ENCODE measurements at places on chromosomes 11 and 22. TPM values are rescaled to one million over a fixed set of nuclear protein-coding genes. Genes with fewer than 3 reads are reported as not detected.

GRCh38 chr22:49218142-49218541, 609.5 kb downstream of the BRD1 start:
- DNase-seq = no peak

DNA sequence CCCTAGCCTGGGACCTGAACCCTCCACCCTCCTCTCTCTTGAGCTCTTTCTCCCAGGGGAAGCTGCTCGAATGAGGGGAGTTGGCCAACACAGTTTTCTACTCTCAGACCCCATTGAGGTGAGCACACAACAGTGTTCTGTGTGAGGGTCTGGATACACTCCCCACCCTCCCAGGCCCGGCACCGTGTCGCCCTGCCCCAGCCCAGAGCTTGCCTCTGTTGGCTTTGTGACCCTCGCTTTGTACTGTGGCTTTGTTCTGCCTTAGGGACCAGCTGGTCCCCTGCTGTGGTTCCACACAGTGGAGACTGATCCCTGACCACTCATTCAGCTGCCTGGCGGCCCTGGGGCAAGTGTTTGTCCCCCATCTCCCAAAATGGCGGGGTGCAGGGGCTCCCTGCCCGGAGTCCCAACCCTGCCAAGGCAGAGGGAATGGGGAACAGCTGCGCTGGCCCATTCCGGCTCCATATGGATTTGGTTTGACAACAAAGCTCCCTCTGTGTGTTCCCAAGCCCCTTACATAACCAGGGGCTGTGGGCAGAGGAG, 8.3 kb downstream of the ST3GAL4 start:
- DNase-seq = no peak

DNA sequence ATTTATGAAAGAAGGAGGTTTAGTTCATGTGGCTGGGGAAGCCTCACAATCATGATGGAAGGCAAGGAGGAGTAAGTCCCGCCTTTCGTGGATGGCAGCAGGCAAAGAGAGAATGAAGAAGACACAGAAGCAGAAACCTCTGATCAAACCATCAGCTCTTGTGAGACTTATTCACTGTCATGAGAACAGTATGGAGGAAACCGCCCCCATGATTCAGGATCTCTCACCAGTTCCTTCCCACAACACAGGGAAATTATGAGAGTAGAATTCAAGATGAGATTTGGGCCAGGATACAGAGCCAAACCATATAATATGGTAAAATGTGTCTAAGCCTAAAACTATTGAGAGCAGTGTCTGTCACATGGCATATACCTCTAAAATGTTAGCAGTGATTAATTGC, 503.8 kb upstream of the CCDC179 start:
- DNase-seq = no peak

DNA sequence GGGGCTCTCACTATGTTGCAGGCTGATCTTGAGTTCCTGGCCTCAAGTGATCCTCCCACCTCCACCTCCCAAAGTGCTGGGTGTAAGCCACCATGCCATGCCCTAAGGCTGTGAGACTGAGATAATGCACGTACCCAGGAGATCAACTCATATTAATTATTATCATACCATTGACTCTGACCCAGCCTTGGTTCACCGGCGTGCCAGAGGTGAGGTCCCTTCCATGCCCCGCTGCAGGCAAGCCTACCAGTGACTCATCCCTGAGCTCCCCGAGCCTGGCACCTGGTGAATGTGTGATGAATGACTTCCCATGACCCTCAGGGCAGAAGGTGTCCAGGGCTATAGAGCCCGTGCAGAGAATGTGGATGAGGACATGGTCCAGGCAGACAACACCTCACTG, 12.1 kb downstream of the GAL3ST1 start:
- DNase-seq = no peak

- no peak for DNase-seq
Measured at GRCh38 chr11:11583801-11584529, 37.8 kb downstream of the GALNT18 start.

- no peak for DNase-seq
Measured at GRCh38 chr11:80702264-80702663, 1261.4 kb upstream of the TENM4 start.

GRCh38 chr11:16846305-16846704, 107.9 kb downstream of the C11orf58 start:
- no peak for DNase-seq

DNA sequence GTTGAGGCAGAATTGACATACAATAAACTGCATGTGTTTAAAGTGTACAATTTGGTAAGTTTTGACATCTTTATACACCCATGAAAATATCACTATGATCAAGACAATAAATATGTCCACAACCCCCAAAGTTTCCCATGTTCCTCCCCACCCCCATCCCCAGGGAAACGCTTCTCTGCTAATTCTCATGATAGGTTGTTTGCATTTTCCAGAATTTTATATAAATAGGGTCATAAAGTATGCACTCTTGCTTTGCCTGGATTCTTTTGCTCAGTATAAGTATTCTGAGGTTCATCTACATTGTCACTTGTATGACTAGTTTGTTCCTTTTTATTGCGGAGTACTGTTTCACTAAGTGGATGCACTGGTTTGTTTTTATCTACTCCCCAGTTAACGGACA, 35.6 kb downstream of the MYEOV start:
- DNase-seq = no peak

- no peak for DNase-seq
Measured at GRCh38 chr11:34790620-34791019, 125.6 kb downstream of the APIP start.

DNA sequence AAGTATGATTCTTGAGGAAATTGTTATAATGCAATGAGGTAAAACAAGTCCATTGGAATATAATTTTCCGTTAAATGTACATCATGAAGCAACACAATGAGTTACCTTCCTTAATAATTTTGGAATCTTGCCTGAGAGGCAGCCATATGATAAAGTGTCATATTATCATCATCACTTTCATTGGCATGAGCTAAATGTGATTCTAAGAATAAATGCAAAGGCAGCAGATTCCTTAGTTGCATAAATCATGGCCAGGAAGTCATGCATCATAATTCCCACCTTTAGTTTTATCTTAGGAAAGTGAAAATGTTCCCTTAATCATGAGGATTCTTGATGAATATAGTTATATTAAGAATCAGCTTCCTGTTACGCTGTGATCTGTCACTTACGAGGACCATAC, 14.2 kb upstream of the MMP1 start:
- no peak for DNase-seq

- DNase-seq = no peak
Measured at GRCh38 chr11:118313242-118313641, 8.7 kb downstream of the CD3E start.

DNA sequence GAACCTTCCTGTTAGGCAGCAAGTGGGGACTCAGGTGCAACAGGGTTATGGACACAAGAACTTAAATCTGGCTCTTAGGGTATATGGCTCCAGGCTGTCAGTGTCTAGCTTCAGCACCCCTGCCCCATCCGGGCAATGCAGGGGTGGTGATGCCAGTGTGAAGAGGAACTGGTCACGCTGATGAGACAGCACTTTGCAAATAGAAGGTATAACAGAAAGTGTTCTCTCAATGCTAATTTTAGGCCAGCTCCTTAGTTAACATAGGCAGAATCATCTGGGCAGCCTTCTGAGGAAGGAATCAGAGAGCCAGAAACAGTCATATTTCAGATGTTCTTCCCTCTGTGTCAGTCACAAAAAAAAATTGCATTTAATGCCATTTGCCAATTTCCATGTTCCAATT, 41.2 kb downstream of the SYT9 start:
- DNase-seq = no peak

DNA sequence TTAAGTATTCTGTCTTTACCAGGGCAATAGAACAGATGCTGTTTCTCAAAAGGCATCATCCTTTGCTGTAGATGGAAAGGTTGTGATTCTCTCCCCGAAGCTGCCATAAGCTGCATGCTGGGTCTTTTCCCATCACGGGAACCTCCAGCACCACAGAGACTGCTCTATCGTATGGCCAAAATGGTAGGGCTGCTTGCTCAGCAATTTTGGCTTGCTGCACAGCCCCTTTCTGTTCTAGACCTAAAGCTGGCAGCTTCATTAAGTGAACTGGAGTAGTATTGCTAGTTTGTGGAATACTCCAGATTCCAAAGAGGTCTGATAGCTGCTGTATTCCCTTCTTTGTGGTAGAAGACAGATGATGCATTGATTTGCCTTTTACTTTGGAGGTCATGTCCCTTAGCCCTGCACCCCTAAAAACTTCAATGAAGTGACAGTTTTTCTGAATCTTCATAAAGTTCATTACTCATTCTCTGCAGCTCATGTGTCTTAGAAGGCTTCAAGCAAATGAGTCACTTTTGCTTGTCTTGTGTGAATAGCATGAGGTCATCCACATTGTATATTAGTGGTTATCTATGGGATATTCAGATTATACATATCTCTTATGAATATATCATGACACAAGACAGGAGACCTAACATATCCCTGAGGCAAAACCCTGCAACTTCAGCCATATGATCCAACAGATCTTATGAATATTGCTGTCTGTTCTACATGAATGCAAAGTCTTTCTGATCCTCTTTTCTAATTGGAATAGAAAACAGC, 245.3 kb downstream of the FAM76B start:
- no peak for DNase-seq

DNA sequence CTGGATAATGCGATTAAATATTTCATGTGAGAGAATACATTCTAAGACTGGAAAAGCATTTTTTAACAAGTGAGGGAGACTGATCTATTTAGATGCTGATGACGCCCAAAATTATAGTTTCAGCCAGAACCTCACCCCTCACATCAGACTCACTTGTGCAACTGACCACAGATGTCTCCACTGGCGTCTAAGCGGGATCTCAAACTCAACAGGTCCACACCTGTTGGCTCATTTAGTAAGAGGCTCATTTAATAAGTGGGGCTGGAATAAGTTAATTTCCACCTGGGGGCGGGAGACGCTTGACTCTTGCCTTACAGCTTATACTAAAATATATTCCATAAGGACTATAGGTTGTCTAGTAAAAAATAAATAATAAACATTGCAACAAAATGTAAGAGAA, 47.5 kb downstream of the MORC2 start:
- no peak for DNase-seq

- DNase-seq = peak; percentile 92
Measured at GRCh38 chr11:76783896-76784813, 999 bp downstream of the TSKU start.

DNA sequence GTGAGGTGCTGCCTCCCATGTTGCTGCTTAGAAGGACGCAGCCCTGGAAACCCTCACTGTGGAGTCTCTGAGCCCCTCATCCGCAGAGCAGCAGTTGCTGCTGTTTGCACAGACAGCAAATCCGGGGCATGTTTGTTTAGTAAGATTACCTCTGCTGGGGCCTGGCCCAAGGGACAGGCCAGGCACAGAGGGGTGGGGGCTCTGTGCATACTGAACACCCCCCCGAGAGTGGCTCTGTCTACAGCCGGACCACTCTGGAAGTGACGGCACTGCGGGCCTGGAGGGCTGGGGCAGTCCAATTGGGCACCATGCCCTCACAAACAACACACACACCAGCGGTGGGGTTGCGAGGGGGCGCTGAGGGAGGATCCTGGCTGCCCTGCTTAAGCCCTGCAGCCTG, 22.9 kb upstream of the CCDC188 start:
- DNase-seq = no peak

GRCh38 chr22:42635531-42635930, 4.9 kb downstream of the ATP5MGL start:
- no peak for DNase-seq

GRCh38 chr11:121473064-121473777, 20.5 kb upstream of the SORL1-AS1 start:
- no peak for DNase-seq

GRCh38 chr11:70437111-70437784, 38.9 kb downstream of the CTTN start:
- DNase-seq = no peak

DNA sequence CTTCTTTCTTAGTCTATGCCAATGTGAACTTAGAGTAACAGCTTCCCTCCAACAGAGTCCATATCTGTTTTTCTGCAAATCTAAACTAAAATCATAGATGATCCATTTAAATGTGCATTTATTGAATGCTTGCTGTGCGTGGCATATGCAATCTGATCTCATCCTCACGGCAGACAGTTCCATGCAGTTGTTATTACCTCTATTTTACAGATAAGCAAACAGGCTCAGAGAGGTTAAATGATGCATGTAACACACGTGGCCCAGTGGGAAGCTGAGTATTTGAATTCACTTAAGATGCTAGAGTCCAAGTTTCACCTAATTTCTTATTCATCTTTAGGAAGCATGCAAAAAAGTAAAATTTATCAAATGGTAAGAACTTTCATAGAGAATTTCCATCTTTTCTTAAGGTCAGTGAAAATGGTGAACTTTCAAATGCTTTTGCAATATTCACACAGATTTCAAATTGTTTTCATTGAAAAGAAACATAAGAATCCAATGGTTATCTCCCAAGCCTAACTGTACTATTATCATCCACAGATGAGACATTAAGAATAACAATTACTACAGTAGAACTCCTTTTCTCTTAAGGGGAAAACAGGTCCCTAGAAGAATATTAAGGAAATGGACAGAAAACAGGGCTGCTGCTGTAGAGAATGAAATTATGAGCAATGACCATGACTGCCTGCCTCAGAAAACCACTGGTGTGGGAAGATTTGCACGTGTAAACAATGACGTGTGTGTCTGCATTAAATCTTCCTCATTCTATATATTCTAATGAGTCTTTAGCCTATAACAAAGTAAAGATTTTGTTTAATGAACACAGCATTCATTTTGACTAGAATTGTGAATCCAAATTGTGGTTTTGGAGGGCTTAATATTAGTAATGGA, 1171.3 kb downstream of the LRRC4C start:
- no peak for DNase-seq

- DNase-seq = no peak
Measured at GRCh38 chr11:94521684-94522083, 9.4 kb downstream of the C11orf97 start.

- DNase-seq = peak; percentile 20
Measured at GRCh38 chr22:21443057-21443734, 24.0 kb upstream of the TMEM191C start.

GRCh38 chr11:128845334-128845780, 21.7 kb downstream of the KCNJ1 start:
- no peak for DNase-seq

GRCh38 chr22:32058656-32059260, 15.7 kb downstream of the SLC5A1 start:
- DNase-seq = no peak

GRCh38 chr11:116970485-116971292, 127.5 kb downstream of the SIK3 start:
- no peak for DNase-seq

Gene OR6T1
- total RNA-seq = not detected

Gene SMC1B
- not detected for total RNA-seq

Gene C11orf52
- not detected for total RNA-seq

Gene UQCR10
- total RNA-seq = 77.7 TPM

Gene MS4A4A
- total RNA-seq = not detected

Gene CXCR5
- total RNA-seq = not detected

Gene CALCA
- total RNA-seq = not detected

Gene GTSE1
- 7.5 TPM for total RNA-seq

Gene ARFGAP3
- 18.4 TPM for total RNA-seq

Gene PGR
- 0.27 TPM for total RNA-seq

Measured in glutamatergic neuron (in vitro differentiated cells).